B cell (primary cell): ENCODE measurements at places on chromosomes 11 and 22.

DNA sequence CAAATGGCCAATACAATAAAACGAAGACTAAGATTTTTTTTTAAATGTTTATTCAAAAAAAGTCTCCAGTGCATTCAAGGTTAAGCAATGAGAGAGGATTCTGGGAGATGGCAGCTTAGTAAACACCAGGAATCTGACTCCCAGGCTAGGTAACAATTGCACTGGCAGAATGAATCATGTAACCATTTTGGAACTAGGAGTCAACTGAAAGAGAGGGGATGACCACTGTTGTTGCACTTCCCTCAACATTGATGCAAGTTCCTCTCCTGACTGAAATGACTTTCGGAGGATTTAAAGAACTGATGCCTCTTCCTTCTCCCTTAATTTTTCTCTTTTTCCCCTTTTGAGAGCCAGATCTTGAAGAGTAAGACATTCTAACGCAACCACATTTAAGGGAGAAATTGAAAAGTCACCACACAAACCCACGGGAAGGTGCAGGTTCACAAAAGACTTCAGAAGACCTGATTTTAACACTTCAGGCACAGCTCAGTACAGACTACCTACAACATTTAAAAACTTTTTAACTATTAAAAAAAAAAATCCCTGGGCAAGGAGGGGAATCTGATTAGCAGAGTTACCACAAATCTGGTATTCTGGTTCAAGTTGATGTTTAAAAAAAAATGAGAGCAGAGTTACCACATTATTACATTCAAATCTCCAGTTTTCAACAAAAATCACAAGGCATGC lies 56.8 kb downstream of the FCHSD2 start:
- H3K4me1 ChIP-seq: peaks cover 24% of the 10 kb centered on the region
- H3K36me3 ChIP-seq: peaks cover 2% of the 10 kb centered on the region
- peak overlapping the region; percentile 42 for H3K27ac ChIP-seq
- no peak overlapping the region for H3K4me3 ChIP-seq

- H3K27ac ChIP-seq: no peak overlapping the region
- peaks cover 8% of the 10 kb centered on the region for H3K27me3 ChIP-seq
- no peaks in the 10 kb centered on the region for H3K4me1 ChIP-seq
- H3K4me3 ChIP-seq: no peak overlapping the region
- H3K36me3 ChIP-seq: no peaks in the 10 kb centered on the region
Measured at GRCh38 chr22:39206491-39206890, 38.3 kb downstream of the PDGFB start.

DNA sequence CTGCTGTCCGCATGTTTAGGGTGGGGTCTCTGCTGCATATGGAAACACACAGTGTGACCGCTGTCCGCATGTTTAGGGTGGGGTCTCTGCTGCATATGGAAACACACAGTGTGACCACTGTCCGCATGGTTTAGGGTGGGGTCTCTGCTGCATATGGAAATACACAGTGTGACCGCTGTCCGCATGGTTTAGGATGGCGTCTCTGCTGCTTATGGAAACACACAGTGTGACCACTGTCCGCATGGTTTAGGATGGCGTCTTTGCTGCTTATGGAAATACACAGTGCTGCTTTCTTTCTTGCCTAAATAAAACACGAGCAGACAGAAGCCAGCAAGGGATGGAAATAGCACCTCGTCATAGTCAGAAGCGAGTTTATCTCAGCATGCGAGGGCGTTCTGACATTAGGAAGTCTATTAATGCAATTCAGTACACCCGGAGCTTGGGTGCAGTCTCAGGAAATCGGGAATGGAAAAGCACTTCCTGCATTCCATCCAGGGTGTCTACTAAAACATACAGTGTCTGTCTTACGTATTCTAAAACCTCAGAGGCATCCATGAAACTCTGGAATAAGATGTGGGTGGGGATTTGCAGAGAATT lies 32.6 kb upstream of the TOLLIP start:
- DNase-seq: no peak
- H3K4me3 ChIP-seq: no peak overlapping the region
- H3K27ac ChIP-seq: no peak overlapping the region
- no peaks in the 10 kb centered on the region for H3K4me1 ChIP-seq
- H3K27me3 ChIP-seq: no peaks in the 10 kb centered on the region

DNA sequence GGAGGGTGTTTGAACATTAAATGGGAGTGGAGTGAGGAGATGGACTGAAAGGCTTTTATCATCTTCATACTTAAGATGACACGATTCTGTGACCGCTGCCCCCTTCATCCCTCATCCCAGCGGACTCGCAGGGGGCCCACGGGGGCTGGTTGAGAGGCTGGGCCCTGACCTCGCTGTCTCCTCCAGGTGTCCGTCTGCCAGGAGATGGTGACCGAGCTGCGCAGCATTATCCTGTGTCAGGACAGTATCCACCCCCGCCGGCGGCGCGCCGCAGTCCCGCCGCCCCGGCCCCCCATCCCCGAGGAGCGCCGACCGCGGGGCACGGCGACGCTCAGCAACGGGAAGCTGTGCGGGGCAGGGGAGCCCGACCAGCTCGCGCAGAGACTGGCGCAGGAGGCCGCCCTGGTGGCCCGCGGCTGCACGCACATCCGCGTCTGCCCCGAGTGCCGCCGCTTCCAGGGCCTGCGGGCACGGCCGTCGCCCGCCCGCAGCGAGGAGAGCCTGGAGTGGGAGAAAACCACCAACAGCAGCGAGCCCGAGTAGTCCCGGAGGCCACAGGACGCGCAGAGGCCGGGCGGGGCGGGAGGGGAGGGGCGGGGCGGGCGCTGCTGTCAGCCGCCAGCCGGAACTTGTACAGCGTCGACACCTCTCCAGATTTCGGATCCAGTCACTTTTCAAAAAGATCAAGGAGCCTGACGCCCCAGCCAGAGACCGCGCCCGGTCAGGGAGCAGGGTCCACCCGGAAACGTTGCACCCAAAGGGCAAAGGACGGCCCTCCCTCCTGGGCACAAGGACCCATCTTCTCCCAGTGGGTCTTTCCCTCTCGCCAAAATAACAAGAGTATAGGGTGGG lies 38.0 kb upstream of the TBCEL start:
- peaks cover 7% of the 10 kb centered on the region for H3K4me1 ChIP-seq
- H3K36me3 ChIP-seq: no peaks in the 10 kb centered on the region
- no peaks in the 10 kb centered on the region for H3K27me3 ChIP-seq
- H3K27ac ChIP-seq: no peak overlapping the region

DNA sequence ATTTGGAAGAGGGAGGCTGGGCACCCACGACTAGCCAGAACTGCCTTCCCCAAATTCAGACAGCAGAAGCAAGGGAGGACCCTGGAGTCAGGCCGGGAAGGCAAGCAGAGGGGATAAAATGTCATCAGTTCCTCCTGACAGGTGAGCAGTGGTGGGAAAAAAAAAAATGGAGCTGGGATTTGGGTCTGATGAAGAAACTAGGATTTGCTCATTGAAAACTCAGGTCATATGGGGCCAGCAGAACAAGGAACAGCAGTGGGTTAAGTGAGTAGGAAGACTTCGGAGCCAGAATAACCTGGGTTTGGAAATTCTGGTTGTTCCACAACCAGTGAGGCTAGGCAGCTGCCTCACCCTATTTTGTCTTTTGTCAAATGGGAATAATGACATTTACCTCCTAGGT lies 28.9 kb upstream of the DRD2 start:
- H3K4me1 ChIP-seq: no peaks in the 10 kb centered on the region
- H3K27ac ChIP-seq: no peak overlapping the region
- no peaks in the 10 kb centered on the region for H3K36me3 ChIP-seq
- DNase-seq: no peak

DNA sequence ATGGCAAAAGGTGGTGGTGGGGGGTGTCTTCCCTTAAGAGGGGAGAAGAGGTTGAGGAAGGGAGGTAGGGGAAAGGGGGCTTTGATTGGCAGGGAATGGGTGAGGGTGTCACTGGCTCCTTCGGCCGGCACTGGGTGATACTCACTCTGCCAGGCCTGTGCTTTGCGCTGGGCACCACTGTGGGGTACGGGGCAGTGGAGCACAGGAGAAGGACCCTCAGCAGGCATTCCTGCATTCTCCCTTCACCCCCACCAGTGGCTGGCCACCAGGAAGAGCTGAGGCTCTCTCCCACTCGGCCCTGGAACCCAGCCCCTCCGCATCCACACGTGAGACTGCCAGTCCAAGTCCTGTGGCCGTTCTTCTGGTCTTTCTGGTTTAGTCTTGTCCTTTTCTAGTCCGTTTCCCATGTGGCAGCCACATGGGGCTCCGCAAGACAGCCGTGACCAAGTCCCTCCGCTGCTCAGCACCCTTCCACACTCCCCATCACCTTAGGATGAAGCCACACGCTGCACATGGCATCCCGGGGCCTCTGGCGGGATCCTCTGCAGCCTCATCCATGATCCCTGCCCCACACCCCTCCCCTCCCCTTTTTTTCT lies 8.0 kb downstream of the CAPN5 start:
- no peak overlapping the region for H3K4me3 ChIP-seq
- no peak overlapping the region for H3K27ac ChIP-seq
- H3K27me3 ChIP-seq: no peaks in the 10 kb centered on the region
- DNase-seq: no peak
- H3K36me3 ChIP-seq: no peaks in the 10 kb centered on the region

DNA sequence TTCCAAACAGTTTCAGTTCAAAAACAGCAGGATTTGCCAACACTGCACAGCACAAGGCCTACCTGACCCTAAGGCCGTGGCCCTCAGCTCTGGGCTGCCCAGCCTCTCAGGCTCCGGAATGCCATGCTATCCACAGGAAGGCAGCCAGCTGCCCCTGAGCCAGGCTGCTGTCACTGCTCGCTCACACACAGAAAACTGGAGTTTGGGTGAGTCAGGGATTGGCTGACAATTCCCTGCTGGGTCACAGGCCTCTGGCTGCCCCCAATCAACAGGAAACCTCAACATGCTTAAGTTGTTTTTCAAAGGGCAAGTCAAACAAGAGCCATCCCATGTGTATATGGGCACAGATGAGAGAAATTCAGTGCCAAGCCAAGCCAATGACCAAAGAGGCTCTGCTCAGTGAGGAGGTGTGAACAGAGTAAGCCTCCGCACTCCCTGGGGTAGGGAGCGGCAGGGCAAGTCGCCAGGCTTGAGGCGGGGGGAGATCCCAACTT lies 50.2 kb downstream of the RPL27A start:
- peak overlapping the region; percentile 86 for H3K27ac ChIP-seq
- DNase-seq: no peak
- H3K27me3 ChIP-seq: no peaks in the 10 kb centered on the region
- peaks cover 34% of the 10 kb centered on the region for H3K4me1 ChIP-seq

GRCh38 chr22:25626624-25626990 lies 62.1 kb downstream of the GRK3 start:
- no peaks in the 10 kb centered on the region for H3K27me3 ChIP-seq
- H3K4me3 ChIP-seq: no peak overlapping the region
- peaks cover 23% of the 10 kb centered on the region for H3K4me1 ChIP-seq
- peak; percentile 33 for DNase-seq
- H3K36me3 ChIP-seq: no peaks in the 10 kb centered on the region
- H3K27ac ChIP-seq: no peak overlapping the region

DNA sequence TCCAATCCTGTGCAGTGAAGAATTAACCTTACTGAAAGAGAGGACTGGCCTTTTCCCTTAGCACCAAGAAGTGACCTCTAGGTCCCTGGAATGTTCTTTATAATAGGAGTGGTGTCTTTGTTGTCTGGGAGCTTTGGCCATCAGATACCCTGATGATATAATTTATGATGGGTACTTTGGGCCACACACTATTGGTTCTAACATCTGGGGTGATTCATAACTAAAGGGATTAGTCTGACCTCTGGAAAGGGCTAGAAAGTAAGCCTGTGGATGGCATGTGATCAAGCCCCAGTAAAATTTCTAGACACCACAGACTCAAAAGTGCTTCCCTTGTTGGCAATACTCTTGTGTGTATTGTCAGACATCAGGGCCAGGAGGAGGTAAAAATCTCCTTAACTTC lies 891.2 kb downstream of the KCNA4 start:
- H3K27ac ChIP-seq: no peak overlapping the region
- no peak overlapping the region for H3K4me3 ChIP-seq
- no peaks in the 10 kb centered on the region for H3K36me3 ChIP-seq

DNA sequence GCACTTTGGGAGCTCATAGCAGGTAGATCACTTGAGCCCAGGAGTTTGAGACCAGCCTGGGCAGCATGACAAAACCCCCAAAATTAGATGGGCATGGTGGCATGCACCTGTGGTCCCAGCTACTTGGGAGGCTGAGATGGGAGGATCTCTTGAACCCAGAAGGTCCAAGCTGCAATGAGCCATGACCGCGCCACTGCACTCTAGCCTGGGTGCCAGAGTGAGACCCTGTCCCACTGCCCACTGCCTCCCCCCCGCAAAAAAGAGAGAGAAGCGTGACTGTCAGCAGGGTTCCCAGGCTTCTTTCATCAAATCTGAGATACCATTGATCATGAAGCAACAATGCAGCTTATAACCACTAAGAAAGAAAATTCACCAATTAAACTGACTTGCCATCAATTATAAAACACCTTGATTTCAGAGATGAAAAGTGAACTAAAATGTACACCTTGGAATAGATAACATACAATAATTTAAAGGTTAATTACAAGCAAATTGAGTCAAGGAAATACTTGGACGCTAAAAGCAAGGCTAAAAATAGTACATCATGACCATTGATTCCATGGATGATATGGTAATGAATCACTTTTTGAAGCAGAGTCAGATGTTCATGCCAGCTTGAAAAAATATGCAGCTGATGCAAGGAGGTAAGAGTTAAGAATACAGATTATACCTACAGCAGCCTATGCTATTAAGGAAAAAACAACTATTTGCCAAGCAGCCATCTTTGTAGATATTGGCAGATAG lies 90.8 kb upstream of the ALKBH3 start:
- DNase-seq: no peak
- peaks cover 11% of the 10 kb centered on the region for H3K4me1 ChIP-seq
- no peaks in the 10 kb centered on the region for H3K36me3 ChIP-seq
- H3K4me3 ChIP-seq: no peak overlapping the region
- H3K27ac ChIP-seq: no peak overlapping the region
- H3K27me3 ChIP-seq: no peaks in the 10 kb centered on the region

DNA sequence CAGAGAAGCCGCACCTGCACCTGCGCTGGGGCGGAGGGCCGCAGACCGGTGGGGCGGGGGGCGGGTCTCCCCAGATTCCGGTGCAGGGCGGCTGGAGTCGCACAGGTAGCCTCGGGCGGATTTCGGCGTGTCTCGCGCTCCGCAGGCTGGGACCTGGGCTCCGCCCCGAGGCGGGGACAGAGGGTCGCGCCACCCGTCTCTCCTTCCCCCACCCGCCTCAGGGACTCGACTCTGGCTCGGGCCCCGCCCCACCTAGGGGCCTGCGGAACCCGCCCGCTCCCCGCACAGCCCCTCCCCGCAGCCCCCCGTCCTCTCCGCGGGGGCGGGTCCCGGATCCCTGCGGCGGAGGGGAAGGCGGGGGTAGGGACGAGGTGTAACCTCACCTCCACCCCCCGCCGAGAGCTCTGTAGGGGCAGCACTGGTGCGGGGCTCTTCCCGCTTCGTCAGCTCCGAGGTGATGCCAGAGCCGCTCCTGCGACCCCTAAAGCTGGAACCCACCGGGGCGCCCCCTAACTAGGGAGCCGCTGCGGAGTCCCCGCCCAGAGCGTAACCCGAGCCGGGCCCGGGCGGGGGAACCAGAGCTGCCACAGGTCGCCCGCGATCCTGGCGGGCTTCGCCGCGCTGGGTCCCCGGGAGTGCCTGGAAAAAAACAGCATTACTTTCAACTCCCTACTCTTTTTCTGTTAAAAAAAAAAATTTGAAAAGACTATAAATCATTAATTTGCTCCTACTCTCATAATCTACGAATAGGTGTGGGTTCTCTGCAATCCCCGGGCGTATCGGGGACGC lies at the start of gene SLC29A2:
Gene SLC29A2, minus strand, starts transcription at position 134 of the 789 bp plus-strand sequence. CDS start 169 bp downstream, outside the sequence.
- no peaks in the 10 kb centered on the region for H3K36me3 ChIP-seq
- peak within 1 kb of the TSS; percentile 81 for H3K4me3 ChIP-seq
- DNase-seq: peak; percentile 78
- H3K4me1 ChIP-seq: peaks cover 9% of the 10 kb centered on the region
- H3K27me3 ChIP-seq: peaks cover 3% of the 10 kb centered on the region

- H3K27ac ChIP-seq: no peak overlapping the region
- no peaks in the 10 kb centered on the region for H3K27me3 ChIP-seq
- H3K4me1 ChIP-seq: no peaks in the 10 kb centered on the region
- H3K4me3 ChIP-seq: no peak overlapping the region
Measured at GRCh38 chr11:70786021-70786665, 387.8 kb downstream of the CTTN start.
